HL-60 (cell line): ENCODE measurements at places on chromosomes 4 and X.

DNA sequence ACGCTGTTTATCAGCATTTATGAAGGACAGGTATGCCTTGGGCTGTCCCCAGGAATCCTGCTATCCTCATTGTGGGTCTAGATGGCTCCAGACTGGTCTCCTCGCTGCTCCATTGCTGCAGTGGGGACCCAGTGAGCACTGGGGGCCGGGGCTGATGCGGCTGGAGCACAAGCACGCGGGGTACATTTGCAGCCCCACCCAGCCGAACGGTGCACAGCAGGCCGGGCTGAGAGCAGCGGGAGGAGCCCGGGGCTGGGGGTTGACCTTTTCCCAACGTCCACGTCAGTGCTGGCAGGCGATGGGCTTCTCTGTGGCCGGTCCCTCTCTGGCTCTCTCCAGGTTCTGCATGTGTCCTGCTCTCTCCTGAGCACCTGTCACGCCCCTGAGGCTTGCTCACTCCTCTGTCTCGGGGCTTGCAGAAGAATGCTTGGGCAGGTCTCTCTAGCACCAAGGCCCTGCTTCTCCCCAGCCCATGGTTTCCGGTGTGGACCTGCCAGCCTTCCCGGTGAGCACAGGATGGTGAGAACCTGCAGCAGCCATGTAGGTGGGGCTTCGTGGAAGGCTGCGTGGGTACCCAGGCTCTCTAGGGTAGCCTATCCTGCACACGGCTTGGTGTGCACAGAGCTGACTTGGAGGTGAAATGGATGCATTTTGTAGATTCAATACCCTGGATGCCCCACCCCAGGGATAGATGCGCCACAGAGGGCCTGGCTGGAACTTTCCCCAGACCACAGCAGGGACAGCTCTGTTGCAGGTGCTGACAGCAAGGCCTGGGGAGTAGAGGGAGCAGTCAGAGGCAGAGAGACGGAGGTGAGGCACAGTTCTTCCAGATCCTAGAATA, 89.1 kb upstream of the ADRA2C start:
- DNase-seq, result no peak

GRCh38 chr4:185424905-185425646, 688 bp downstream of the UFSP2 start:
- peak; percentile 18 for DNase-seq

DNA sequence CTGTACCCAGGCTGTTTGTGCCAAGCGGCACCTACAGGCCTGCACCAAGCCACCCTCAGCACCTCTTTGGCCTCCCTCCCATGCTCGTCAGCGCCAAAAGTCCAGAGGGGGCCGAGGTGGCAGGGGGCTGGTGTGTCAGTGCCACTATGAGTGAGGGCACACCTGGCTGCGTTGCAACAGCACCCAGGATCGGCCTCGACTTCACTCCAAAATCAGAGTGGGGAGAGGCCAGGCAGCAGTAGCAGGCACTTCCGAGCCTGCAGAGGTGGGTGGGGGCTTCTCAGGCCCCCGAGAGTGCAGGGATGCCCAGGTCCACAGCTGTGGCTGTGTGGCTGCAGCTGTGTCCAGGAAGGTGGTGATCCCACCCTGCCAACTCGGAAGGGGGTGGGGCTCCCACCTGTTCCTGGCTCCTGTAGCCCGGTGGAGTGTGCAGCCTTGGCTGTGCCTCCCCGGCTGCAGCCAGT, 58.5 kb downstream of the PPA2 start:
- DNase-seq, result no peak

DNA sequence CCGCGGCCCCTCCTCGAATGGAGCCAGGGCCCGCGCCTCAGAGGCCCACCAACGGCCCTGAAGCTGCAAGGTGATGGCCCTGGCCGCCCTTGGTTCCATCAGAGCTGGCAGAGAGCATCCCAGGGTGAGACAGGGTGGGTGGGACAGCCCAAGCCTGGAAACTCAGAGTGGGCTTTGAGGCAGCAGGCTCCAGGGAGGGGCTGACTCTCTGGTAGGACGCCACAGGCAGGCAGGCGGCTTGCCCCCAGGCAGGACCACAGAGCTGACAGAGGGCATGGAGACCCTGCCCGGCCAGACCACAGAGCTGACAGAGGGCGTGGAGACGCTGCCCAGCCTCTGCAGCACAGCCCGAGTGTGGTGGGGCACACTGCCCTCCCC, 4.8 kb downstream of the MYL5 start:
- no peak for DNase-seq

DNA sequence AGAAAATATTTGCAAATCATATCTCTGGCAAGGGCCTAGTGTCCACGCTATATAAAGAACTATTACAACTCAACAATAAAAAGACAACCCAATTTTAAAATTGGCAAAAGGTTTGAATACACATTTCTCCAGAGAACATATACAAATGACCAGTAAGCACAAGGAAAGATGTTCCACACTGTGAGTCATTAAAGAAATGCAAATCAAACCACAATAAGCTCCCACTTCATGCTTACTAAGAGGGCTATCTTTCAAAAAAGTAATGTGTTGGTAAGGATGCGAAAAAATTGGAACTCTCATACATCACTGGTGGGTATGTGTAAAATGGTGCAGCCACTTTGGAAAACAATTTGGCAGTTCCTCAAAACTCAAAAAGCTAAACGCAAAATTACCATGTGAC, 884.0 kb upstream of the INTU start:
- no peak for DNase-seq

- DNase-seq, result no peak
Measured at GRCh38 chr4:76024065-76024464, 768 bp upstream of the CXCL10 start.

DNA sequence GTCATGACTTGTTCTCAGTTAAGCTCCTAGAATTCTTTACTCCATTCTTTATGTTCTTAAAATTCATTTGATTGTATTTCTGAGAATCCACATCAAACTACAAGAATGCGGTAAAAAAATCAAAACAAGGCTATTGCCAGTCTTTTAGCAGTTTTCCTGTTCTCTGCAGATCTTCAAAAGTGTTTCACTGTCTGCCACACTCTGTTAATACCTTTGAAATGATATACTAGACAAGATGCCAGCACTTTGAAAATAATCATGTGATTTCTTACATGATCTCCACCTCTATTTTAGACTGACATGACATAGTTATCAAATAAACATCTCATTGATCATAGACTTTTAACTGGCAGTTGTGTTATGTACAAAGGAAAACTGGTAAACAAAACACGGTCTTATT, 30.1 kb upstream of the GPRIN3 start:
- DNase-seq, result no peak

DNA sequence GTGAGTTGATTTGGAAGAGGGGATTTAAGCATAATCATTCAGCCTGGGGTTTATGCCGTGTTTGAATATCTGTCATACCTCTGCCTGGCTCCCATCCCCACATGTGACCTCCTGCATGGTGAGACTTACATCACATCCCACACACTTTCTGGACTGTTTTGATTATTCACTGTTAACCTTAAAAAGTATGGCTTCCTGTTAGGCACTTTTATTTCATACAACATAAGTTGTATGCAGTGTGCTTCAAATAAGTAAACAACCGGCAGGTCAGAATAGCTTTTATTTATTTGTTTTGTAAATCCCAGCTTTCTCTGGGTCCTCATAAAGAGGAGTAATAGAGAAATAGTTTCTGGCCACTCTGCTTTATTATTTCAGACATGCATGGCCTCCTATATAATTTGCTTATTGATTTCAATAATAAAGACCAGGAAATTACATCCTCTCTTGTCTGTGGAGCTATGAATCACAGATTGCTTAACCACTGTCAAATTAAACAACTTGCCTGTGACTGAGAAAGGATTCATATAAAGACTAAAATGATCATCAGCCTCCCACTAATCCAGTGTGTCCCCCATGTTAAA, 376.8 kb upstream of the ZFP42 start:
- DNase-seq, result no peak

DNA sequence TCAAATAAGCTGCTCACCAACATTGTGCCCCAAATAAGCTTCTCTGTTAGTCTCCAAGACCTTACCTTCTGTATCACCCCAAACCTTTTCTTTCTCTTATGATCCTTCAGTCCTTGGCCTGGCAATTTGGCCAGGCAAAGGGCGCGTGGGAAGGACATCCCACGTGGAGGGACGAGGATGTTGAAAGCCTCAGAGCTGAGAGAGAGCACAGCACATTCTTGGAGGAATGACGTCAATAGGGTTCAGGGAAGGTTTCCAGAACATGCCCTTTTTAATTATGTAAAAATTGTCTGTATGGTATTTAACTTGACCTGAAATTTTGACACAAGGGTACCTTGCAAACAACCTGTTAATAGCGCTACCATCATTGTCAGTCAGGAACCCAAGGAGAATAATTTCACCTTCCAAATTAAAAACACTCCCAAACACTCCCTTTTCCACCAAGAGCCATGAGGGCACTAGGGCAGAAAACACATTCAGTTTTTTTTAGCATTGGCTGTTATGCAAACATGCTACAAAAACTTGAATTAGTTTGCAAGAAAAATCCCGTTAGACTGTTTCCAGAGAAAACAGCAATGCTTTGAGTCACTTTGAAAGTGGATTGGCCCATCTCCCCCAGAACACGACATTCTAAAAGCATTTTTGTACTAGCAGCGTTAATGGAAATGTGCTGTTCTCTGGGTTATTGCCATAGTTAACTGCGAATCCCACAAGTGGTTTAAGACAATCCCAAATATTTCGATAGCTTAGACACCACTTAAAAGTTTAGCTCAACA, 183.2 kb upstream of the PUDP start:
- DNase-seq, result no peak

GRCh38 chr4:54378461-54378860, 149.4 kb downstream of the PDGFRA start:
- DNase-seq, result no peak

- DNase-seq, result no peak
Measured at GRCh38 chr4:101806914-101807313, 16.4 kb downstream of the BANK1 start.

DNA sequence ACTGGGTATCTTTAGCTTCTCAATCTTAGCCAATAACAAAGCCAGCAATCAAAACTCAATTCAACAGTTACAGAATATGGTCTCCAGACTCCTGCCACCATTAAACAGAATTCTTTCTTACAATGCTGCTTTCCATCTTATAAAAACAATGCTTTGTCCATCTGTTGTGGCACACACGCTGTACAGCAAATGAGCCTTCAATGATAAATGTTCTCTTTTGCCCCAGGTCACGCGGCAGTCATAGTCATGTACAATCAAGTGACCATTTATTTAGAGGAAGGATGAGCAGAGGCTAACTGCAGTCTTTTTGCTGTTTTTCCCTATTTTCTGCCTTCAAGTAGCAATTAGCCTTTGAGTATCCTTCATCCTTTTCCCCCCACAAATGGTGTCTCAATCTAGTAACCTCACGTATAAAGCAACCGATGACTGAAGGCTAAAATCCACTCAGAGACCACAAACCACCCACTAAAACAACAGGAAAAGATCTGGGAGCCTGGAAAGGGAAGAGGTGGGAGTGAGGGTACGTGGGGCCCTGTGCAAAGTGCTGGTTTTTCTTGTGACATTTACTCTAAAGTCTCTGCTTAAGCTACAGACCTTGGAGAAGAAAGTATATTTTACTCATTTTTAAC, 24.4 kb downstream of the TRIM2 start:
- no peak for DNase-seq

- no peak for DNase-seq
Measured at GRCh38 chr4:120902925-120903324, 19.6 kb downstream of the PRDM5 start.

DNA sequence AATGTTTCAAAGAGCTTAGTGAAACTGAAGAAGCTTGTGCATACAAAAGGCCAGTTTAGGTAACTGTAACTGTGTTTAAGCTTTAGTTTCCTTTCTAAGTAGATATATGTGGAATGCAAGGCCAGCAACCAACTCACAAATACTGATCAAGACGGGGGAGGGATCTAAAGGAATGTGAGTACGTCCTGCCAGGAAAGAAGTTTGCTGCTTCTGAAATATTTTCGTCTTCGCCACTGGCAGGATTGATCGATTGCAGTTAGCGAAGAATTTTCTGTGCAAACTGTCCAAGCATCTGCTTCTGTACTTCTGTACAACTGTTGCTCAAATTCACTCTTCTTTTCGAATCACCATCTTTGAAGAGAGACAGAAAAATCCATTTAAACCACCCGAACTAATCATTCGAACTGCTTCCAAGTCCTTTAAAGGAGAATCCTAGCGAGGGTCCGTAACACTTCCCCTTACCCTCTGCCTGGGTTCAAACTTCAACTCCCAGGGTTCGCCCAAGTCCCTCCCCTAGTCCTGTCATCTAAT, 373 bp upstream of the INTS6L start:
- DNase-seq, result no peak

GRCh38 chrX:125998432-125998831, 167.7 kb downstream of the DCAF12L2 start:
- no peak for DNase-seq

DNA sequence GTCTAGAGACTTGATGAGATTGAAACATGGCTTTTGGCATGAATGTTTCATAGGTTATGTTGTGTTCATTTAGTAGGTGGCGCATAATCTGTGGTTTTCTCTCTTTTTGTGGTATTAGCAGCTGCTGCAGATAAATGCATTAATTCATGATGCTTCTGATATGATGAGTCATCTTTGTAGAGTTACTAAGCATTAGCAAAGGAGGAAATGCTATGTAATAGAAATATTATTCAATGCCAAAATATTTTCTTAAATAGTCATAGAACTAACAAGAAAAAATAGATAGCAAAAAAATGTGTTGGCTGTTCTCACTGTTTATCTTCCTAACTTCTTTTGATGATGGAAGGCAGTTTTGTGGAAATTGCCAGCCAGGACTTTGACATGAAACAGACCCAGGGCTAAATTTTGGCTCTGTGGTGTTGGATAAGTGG, 3.6 kb downstream of the ZXDB start:
- no peak for DNase-seq

DNA sequence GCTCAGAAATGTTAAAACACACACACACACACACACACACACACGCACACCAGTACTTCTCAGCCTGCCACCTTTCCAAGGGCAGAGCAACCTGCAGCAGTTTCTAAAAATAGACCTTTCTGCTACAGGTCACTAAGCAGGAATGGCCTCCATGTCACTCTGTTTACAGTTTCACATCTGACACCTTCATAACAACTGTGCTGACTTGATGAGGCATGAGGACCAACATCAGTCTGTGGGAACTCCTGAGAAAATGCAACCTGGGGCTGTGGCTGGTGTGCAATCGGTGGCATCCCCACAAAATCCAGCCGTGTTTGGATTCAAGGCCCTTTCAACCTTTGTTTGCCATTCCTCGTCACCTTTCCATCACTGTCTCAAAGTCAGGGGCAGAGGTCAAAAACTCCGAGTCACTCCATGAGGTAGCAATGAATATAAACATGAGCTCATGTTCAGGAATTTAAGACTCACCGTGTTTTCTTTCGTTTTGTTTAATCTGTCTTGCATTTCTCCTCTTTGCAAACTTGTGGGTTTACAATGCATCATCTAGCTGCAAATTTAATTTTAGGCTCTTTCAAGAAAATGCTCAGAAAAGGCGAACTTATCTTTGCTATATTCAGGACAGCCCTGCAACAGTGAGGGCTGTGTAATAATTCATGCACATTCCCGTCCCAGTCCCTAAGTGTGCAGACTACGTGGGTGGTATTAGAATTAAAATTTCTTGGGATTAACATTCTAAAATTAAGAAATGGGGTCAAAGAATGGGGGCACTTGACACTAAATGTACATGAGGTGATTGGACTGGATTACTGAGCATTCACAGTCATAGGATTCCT, 135.3 kb downstream of the SHROOM3 start:
- no peak for DNase-seq

GRCh38 chr4:174316546-174316945, 32.8 kb downstream of the CEP44 start:
- no peak for DNase-seq

GRCh38 chr4:147808447-147808846, 76.6 kb downstream of the ARHGAP10 start:
- no peak for DNase-seq
